Fibroblast of skin of right quadriceps (primary cell): ENCODE measurements at places on chromosomes 12 and 14.

GRCh38 chr12:108403952-108404351 lies 64.8 kb upstream of the CMKLR1 start:
- no peak for DNase-seq

GRCh38 chr14:53140585-53140984 lies 12.5 kb downstream of the DDHD1 start:
- DNase-seq: no peak

DNA sequence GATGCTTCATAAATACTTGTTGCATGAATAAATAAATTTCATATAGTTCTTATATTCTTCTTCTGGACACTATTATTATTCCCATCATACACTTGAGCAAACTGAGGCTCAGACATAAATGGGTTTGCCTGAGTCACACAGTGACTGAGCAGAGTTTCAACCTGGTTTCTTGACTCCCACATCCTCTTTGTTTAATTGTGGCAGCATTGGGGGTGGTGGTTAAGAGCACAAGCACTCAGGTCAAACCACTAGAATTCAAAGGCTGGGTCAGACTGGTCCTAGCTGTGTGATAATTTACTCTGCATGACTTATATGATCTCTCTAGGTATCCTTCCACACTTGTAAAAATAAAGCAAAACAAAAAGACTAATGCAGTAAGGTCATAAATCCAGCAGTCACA lies 274.9 kb upstream of the SRRM4 start:
- DNase-seq: no peak

DNA sequence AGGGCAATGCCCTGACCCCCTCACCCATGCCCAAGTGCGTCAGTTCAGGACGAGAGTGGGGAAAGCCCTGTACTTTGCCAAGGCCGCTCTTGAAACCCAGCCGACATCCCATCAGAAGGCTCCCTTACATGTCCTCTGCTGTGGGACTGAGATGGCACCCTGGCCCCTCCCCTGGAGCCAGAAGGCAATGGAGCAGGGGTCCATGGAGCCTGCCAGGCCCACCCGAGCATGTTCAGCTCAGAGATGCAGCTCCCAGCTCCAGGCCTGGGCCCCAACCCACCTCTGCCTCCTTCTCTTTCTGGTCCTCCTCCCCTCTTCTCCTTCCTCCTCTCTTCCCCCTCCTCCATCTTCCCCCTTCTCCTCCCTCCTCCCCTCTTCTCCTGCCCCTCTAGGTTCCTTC lies 95.5 kb downstream of the PAPOLA start:
- DNase-seq: no peak

DNA sequence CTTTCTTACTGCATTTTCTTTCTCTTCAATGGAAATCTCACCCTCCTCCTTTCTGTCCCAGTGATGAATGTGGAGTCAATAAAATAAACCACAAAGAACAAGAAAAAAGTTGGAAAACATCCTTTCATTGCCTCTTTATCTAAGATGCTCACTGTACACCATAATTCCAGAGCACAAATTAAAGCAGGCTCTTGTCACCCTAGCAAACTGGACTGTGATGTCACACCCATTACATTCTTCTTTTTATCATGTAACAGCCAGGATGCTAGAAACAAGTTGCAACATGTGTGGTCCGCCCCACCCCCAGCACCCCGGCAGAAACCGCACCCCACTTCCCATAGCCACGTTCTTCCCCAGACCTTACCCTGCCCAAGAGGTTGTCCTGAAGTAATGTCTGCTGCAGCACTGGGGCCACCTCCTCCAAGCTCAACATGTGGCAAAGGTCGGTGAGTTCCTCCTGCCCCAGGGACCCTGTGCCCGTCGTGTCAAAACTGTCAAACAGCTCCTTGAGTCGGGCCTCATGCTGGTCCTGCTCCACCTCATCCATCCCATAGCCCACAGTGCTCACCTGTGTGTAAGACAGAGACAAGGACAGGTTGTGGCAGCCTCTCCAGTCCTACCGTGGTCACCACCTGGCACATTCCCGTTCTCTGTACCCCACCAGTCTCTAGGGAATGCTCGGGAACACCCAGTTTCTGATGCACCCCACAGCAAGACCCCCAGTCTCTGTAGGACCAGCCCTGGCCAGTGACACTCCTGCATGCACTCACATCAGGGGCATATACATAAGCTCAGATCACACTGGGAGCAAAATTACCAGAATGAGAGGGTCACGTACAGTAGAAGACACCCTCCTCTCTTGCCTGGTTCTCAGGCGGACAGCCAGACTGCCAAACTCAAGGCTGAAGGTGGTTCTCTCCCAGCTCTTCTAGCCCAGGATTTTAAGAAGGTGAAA lies 9.2 kb downstream of the NIN start:
- DNase-seq: peak; percentile 68

GRCh38 chr12:94266796-94267536 lies 118.6 kb downstream of the PLXNC1 start:
- peak; percentile 96 for DNase-seq

GRCh38 chr14:88249266-88249665 lies 73.8 kb downstream of the KCNK10 start:
- no peak for DNase-seq

DNA sequence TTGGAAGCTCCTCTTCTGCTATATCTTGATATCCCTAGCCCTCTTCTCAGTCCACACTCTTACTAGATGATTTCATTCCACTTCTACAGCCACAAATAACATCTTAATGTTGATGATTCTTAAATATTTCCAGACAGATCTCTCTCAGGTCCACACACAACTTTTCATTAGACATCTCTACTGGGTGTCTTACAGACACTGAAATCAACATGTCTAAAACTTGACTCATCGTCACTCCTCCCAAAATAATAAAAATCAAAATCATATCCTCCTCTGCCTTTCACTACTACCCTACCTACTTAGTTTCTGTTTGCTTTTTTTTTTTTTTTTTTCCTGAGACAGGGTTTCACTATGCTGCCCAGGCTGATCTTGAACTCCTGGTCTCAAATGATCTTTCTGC lies 11.9 kb downstream of the PRDM4 start:
- peak; percentile 64 for DNase-seq

DNA sequence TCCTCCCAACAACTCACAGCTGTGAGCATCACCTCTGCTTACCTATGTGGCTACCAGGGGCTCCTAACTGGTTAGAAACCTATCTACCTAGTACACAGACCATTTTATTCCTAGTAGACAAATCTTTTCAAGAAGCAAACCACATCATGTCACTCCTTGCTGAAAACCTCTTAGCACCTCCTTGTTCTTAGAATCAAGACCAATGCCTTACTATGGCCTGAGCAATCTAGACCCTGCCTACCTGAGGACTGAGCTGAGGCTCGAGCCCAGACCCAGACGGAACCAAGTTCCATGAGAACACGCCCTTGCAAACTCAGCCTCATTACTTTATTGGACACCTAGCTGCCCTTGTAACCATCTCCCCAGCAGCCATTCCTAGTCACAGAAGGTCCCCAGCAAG lies 32.6 kb downstream of the CMKLR1 start:
- DNase-seq: no peak

DNA sequence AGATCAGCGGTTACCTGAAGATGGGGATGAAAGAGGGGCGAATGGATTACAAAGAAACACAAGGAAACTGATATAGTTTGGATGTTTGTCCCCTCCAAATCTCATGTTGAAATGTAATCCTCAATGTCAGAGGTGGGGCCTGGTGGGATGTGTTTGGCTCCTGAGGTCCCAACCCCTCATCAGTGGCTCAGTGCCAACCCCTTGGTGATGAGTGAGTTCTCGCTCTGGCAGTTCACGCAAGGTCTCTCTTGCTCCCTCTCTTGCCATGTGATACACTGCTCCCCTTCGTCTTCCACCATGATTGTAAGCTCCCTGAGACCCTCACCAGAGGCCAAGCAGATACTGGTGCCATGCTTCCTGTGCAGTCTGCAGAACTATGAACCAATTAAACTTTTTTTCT lies 28.0 kb downstream of the ITGA7 start:
- no peak for DNase-seq

DNA sequence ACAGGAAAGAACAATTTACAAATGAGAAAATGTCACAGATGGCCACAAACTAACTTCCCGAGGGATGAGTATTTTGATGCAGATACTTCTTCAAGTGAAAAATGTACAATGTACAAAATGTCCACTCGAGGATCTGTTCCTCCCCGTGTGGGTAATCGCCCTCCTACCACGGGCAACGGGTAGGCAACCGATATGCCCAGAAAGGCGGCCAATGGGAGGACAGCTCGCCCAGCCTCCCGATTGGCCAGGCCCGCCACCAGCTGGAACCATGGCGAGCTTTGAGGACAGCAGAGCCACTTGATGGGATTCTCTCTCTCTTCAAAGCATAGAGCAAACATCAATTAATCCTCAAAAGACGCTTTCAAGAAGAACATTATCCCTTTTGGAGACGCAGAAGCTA lies 42.3 kb downstream of the DPF3 start:
- DNase-seq: no peak

DNA sequence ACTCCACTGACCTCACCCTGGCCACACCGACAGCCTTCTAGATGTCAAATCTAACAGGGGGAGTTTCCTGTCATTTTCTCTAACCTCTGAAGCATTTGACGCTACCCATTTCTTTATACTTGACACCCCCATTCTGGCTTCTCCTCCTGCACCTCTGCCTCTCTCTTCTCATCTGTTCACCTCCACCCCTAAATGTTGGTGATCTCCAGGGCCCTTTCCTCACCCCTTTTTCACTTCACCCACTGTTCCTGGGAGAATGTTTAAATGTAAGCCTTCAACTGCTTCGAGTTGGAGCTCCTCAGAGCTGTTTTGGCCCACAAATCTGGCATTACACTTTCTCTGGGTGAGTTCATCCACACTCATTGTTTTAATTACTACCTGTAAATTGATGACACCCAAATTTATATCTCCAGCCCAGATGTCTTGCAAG lies 452 bp upstream of the RABGGTA start:
- DNase-seq: no peak

GRCh38 chr12:3680919-3681594 lies 71.9 kb downstream of the CRACR2A start:
- DNase-seq: peak; percentile 15

GRCh38 chr12:99611599-99611998 lies 36.0 kb upstream of the GARIN6 start:
- DNase-seq: peak; percentile 7

DNA sequence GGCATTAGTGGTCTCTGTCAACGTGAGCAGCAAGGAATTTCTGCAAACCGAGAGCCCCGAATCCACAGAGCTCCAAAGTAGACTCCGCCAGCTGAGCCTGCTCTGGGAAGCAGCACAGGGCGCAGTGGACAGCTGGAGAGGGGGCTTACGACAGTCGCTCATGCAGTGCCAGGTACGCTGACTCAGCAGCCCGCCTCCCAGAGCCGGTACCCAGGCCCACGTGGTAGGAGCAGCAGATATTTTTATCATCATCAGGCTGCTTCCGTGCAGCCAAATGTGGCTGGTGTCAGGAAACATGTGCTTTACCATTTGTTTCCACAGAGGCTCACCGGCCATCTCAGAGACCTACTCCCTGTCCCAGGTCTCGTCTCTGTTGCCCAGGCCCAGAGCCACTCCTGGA lies 73.7 kb downstream of the ESR2 start:
- no peak for DNase-seq

- no peak for DNase-seq
Observed at GRCh38 chr14:22553445-22553844, 35.6 kb downstream of the DAD1 start.

GRCh38 chr12:65278576-65279368 lies at the start of gene MSRB3:
TSS of gene MSRB3 (plus strand) at chr12:65278683. CDS start at chr12:65308580, 29,897 bp downstream.
- peak; percentile 85 for DNase-seq

DNA sequence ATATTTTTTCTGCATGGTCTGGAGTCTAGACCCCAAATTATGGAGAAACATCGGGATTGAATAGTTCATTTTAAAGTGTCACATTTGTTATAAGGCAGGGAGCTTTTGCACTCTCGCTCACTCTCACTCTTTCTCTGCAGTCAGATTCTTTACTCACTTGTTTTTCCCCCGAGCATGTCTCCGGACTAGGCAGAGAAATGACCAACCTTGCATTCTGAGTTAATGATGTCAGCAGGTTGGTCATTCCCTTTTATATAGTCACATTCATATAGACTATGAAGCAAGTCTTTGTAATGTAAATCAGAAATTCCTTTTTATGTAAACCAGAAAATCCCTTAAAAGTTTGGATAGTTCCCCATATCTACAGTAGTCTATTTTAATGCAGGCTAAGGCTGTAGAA lies 4.1 kb downstream of the C12orf75 start:
- DNase-seq: peak; percentile 81

DNA sequence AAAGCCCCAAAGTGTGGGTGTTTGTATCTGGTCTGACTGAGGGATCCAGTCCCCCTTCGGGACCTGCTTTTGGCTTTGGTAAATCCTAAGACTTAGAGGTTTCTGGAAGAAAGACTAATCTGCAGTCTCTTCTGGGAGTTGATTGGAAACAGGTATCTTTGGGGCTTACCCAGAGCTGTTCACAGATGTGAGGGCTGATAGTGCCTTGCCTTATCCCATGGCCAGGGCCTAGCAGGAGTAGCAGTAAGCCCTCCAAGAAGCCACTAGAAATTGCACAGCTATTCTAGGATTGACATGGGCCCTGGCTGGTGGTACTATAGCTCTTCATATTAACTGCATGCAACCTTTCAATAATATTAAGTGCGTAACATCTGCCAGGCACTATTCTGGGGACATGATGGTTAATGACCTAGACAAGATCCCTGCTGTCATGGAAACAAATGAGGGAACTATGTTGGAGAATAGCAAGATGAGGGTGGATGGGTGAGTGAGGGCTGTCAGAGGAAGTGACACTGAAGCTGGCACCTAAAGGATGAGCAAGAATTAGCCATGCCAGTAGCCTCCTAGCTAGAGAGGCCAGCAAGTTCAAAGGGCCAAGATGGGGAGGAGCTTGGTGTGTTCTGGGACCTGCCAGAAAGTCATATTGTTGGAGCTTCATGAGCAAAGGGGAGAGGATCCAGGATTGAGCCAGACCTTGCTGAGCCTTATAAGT lies 71.7 kb downstream of the CRADD start:
- no peak for DNase-seq

GRCh38 chr14:68663385-68664076 lies 129.3 kb downstream of the ZFP36L1 start:
- DNase-seq: no peak

DNA sequence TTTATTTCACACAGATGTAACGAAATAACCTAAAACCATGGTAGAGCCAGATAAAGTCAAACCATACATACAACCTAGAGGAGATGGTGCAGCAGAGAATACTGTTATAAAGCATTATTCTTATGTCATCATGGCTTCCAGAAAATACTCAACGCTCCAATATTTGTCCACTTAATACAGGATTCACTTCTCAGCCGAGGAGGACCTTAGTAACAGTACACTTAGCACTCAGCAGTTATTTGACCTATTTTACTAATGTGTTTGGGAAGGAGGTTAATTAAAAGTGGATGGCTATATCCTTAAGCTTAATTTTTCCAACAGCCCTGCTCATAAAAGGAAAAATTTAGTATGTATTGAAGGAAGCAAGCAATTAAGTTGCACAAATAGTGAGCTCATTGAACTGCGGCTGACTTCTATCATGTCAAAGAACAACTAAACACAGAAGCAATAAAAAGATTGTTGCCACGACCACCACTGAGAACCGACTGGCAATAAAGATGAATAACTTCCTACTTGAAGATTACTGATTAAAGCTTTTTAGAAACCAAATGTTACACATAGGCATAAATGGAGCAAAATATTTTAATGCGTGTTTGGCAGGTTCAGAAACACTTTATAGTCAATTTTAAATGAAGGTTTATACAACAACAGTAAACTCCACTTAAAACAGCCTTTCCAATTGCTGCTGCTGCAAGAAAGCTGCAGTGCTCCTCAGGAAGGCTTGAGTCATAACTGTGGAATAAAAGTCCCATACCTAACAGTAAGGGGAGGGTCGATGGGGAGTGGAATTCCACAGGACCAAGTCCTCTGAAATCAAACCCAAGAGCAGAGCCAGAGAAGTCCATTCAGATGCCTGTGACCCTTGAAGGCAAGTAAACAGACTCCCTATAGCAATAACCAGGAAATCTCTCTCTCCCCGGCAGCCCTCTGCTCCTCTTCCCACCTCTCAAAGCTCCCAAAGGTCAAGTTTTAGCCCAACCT lies 218.9 kb upstream of the CDKN3 start:
- no peak for DNase-seq
